RWPE2 (cell line): ENCODE measurements at places on chromosomes 2 and 18.

GRCh38 chr2:201860636-201861066, 54.3 kb downstream of the CDK15 start:
- H3K4me3 ChIP-seq: no peak overlapping the region
- H3K4me1 ChIP-seq: no peaks in the 10 kb centered on the region
- H3K27ac ChIP-seq: no peak overlapping the region
- H3K27me3 ChIP-seq: no peaks in the 10 kb centered on the region
- no peaks in the 10 kb centered on the region for H3K36me3 ChIP-seq

GRCh38 chr2:11022064-11022463, 110.3 kb downstream of the KCNF1 start:
- no peak overlapping the region for H3K27ac ChIP-seq
- H3K36me3 ChIP-seq: no peaks in the 10 kb centered on the region
- H3K4me3 ChIP-seq: no peak overlapping the region
- no peak for DNase-seq

DNA sequence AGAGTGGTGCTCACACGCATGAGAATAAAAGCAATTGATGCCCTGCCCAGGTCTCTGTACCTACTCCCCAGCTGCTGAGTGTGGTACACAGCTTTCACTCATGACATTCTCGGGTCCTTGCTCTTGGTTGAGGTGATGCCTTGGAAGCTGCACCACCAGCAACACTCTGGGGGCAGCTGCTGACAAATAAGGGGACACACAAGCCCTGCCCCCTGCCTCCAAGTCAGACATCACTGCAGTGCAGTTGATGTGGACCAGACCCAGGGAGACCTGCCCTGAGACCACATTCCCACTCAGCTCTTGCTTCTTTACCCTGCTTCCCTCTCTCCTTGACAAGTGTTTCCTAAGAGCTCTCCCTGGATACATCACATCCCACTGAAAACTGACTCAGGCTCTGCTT, 225.6 kb downstream of the ZBTB7C start:
- H3K36me3 ChIP-seq: no peaks in the 10 kb centered on the region
- no peaks in the 10 kb centered on the region for H3K4me1 ChIP-seq
- peak; percentile 21 for DNase-seq

DNA sequence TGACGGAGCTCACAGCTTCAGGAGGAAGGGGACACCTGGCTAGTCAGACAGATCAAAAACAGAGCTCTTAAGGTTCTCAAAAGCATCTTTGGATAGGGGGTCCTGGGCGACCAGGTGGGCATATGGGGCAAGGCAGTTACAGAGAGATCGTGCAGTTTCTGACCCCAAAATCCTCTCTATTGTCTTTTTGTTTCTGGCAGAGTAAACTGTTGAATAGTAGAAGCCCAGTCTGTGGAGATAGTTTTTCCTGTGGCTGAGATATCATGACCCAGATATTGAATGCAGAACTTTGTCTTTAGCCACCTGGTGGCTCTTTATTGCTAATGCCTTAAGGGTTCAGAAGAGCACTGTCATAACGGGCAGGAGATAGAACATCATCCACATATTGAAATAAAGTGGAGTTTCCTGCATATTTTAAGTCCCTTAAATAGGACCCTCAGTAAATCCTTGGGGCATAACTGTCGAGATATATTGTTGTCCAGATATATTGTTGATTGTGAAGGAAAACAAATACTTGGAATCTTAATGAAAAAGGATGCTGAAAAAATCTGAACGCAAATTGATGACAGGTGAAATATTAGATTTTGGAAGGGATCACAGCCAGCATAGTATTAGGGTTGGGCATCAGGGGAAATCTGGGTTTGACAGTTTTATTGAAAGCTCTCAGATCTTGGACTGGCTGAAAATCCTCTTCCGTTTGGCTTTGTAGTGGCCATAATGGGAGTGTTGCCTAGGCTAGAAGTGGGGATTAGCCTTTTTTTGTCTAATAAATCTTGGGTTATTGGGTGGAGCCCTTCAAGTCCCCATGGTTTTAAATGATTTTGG, 14.1 kb upstream of the ZDBF2 start:
- H3K4me1 ChIP-seq: no peaks in the 10 kb centered on the region
- H3K36me3 ChIP-seq: no peaks in the 10 kb centered on the region
- no peak overlapping the region for H3K4me3 ChIP-seq
- no peak for DNase-seq
- peaks cover 94% of the 10 kb centered on the region for H3K27me3 ChIP-seq

GRCh38 chr18:56139372-56139771, 499.0 kb downstream of the TXNL1 start:
- H3K27ac ChIP-seq: no peak overlapping the region
- no peak overlapping the region for H3K4me3 ChIP-seq

DNA sequence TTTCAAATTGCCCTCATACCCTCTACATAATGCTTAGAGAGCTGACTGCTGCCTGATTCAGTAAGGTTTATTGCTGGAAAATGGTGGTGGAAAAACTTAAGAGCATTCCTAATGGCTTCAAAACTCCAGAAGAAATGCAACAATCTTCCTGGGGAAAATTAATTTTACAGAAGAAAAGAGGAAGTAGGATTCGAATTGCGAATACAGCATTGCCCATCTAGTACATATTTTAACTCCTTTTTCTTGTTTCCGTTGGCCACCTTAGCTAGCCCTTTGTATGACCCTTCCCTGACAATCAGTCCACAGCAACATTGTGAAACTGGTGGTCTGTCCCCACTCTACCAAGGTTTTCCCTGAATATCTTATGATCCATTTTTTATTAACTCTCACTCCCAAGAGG, 224.7 kb downstream of the MTX2 start:
- H3K4me3 ChIP-seq: no peak overlapping the region
- no peaks in the 10 kb centered on the region for H3K27me3 ChIP-seq
- H3K36me3 ChIP-seq: no peaks in the 10 kb centered on the region

GRCh38 chr2:128557831-128558241, 239.2 kb upstream of the HS6ST1 start:
- H3K4me1 ChIP-seq: no peaks in the 10 kb centered on the region
- no peak overlapping the region for H3K4me3 ChIP-seq
- DNase-seq: no peak
- H3K27me3 ChIP-seq: no peaks in the 10 kb centered on the region
- H3K27ac ChIP-seq: no peak overlapping the region
- H3K36me3 ChIP-seq: no peaks in the 10 kb centered on the region

- no peak overlapping the region for H3K4me3 ChIP-seq
- no peaks in the 10 kb centered on the region for H3K36me3 ChIP-seq
- DNase-seq: no peak
- no peaks in the 10 kb centered on the region for H3K4me1 ChIP-seq
Measured at GRCh38 chr2:106798826-106799552, 87.0 kb downstream of the ST6GAL2 start.

GRCh38 chr2:69961496-69961895, at the start of gene ASPRV1:
Gene ASPRV1 (minus strand): TSS chr2:69961631. CDS start chr2:69961436, 195 bp downstream.
- no peaks in the 10 kb centered on the region for H3K27me3 ChIP-seq
- H3K36me3 ChIP-seq: no peaks in the 10 kb centered on the region
- no peak for DNase-seq
- no peak within 1 kb of the TSS for H3K4me3 ChIP-seq
- H3K27ac ChIP-seq: no peak within 1 kb of the TSS

DNA sequence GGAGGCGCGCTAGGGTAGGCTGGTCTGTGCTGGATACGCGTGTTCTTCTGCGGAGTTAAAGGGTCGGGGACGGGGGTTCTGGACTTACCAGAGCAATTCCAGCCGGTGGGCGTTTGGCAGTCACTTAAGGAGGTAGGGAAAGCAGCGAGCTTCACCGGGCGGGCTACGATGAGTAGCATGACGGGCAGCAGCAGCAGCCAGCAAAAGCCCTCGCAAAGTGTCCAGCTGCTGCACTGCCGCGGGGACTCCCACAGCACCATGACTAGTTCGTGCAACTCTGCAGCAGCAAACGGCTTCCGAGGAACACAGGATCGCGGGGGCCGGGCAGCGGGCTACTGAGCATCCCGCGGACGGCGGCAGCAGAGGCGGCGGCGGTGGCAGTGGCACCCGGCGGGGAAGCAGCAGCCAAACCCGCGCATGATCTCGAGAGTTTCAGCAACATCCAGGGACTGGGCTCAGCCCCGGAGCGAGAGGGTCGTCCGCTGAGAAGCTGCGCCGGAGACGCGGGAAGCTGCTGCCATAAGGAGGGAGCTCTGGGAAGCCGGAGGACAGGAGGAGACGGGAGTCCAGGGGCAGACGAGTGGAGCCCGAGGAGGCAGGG, 368 bp downstream of the TMEFF2 start:
- H3K36me3 ChIP-seq: no peaks in the 10 kb centered on the region
- H3K4me1 ChIP-seq: peaks cover 7% of the 10 kb centered on the region
- H3K4me3 ChIP-seq: peak overlapping the region; percentile 33
- H3K27me3 ChIP-seq: peaks cover 67% of the 10 kb centered on the region
- DNase-seq: peak; percentile 51

DNA sequence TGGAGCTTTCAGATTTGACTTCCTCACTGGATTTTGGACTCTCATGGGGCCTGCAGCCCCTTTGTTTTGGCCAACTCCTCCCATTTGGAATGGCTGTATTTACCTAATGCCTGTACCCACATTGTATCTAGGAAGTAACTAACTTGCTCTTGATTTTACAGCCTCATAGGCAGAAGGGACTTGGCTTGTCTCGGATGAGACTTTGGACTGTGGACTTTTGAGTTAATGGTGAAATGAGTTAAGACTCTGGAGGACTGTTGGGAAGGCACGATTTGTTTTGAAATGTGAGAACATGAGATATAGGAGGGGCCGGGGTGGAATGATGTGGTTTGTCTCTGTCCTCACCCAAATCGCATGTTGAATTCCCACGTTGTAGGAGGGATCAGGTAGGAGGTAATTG, 233.4 kb upstream of the GALNT5 start:
- no peaks in the 10 kb centered on the region for H3K4me1 ChIP-seq
- H3K4me3 ChIP-seq: no peak overlapping the region
- H3K27me3 ChIP-seq: no peaks in the 10 kb centered on the region
- H3K36me3 ChIP-seq: no peaks in the 10 kb centered on the region
- DNase-seq: no peak
- no peak overlapping the region for H3K27ac ChIP-seq

DNA sequence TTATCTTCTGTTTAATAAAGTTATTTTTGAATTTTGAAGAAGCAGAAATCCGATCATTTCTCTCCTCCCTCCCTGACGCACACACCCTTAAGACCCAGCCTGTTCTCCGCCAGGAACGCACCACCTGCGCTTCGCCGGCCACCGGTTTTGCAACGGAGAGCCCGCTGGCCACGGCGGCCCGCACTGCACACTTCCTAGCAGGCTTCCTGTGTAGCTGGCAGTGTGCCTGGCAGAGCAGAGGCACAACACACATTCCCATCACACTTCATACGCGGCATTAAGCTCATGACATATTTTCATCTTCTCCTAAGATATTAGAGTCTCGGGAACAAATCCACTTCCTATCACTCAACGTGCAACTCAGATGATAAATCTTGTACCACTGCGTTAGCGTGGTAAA, 148.0 kb downstream of the HDAC4 start:
- no peak for DNase-seq
- H3K4me3 ChIP-seq: no peak overlapping the region
- peaks cover 7% of the 10 kb centered on the region for H3K4me1 ChIP-seq
- H3K27ac ChIP-seq: no peak overlapping the region
